ENCODE measurements at places on chromosomes 1 and 21. TPM values are rescaled to one million over a fixed set of nuclear protein-coding genes. Genes with fewer than 3 reads are reported as not detected.

The FCRL2 gene
- polyA plus RNA-seq: not detected

The PRAMEF10 gene
- not detected for polyA plus RNA-seq

The TMCC2 gene
- polyA plus RNA-seq: 0.93 TPM

The NBPF4 gene
- not detected for polyA plus RNA-seq

The KIAA1614 gene
- polyA plus RNA-seq: 0.07 TPM

The ORC1 gene
- not detected for polyA plus RNA-seq

The AXDND1 gene
- polyA plus RNA-seq: not detected

The FGR gene
- polyA plus RNA-seq: not detected

The PGLYRP3 gene
- polyA plus RNA-seq: not detected
